ENCODE measurements at places on chromosomes 2 and 18.

GRCh38 chr2:38643021-38643671, 22.8 kb upstream of the GALM start:
- DNase-seq: no peak

DNA sequence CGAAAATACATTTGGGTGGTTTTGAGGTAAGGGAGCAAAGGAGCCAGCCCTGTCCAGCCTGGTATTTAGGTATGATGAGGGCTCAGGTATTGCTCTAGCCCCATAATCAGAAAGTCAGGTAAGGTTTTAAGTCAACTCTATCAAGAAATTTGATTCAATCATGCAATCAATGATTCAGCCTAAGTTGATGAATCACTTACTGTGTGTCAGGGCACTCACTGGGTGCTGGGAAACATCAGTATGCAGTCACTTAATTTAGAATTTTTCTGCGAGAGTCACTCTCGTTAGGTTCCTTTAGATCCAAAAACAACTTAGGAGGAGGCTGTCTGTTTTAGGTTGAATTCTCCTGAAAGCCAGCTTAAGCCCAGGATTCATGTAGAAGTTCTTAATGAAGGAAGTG, 17.7 kb upstream of the SERPINB2 start:
- peak; percentile 88 for DNase-seq

- DNase-seq: no peak
These were observed 406.1 kb upstream of the MEX3C start for GRCh38 chr18:51603551-51603950.

DNA sequence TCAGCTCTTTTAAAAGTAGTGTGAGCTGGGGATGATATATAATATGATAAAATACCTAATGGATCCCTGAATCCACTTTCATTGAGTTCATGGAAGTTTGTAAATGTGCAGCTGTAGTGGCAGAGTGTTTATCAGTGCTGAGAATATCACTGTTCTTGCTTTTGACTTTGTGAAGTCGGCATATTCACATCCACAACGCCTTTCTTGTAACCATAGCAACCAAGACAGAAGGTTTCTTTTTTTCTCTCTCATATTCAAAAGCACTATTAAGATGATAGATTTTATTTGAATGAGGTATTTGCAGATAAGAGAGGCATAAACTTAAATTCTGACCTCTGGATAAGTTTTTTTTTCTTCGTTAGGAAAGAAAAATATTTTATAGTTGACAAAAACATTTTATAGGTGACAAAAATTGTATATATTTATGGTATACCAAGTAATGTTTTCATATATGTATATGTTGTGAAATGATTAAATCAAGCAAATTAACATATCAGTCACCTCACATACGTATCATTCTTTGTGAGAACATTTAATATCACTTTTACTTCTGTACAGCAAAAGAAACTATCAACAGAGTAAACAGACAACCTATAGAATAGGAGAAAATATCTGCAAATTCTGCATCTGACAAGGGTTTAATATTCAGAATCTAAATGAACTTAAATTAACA, 130.0 kb downstream of the PLCL1 start:
- no peak for DNase-seq

DNA sequence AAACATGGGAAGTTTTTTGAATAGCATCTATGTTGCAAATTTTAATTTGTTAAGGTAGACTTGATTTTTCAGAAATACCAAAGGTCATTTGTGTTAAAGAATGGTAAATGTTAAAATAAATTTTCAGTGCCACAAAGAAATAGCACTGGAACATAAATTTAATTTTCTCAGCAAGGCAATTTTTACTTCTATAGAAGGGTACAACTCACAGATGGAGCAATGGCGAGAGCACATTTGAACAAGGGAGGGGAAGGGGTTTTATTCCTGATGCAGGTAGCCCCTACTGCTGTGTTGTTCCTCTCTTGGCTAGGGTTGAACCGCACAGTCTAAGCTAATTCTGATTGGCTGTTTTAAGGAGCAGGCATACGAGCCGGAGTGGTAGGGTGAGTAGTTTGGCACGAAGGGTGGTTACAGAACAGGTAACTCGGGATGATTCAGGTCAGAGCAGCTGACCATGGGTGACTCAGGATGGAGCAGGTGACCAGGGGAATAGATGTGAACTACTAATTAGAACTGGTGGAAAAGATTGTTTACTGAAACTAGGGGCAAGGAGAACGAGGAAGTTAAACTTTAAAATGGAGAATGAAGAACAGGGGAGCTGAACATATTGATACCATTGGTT, 50.1 kb upstream of the PSME4 start:
- no peak for DNase-seq

DNA sequence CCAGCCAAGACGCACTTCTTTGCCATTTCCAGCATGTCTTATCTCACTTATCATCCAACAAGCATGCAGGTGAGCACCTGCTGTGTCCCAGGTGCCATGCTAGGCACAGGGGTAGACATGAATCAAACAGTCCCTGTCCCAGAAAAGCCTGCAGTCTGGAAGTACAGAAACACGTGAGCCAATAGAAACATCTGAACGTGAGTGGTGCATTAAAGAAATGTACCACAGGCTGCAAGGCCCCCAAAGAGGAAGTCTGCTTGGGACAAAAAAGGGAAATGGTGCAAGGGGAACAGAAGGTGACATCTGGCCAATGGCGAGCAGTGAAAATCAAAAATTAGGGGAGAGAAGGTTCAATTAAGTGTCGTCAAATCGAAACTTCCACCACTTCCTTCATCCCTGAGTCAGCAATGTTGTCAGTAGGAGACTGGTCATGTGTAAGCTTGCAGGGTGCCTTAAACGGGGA, 17.6 kb upstream of the TMEM247 start:
- DNase-seq: peak; percentile 96

DNA sequence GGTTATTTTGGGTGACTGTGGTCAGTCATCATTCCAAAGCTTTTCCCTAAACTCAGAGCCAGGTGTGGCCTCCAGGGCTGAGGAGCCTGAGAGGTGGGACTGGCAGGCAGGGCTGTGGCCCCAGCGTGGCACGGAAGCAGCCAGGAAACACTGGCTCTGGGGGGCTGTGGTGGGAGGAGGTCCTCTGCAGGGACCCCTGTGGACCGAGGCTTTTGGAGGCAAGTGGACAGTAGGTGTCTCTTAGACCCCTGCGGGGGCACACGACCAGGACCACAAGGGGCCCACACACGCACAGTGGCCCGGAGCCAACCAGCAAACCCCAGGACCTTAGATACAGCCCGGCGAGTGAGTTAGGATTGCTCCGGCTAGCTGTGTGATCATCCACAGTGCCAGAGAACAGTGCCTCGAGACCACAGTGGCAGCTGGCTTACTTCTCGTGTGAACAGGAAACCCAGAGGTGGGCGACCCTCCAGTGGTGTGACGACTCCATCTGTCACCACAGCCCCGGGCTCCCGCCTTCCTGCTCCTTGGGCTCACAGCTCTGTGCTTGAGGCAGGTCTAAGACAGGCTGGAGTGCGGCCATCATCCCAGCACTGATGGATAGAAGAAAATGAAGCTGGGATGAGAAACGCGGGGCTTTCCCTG, 1.6 kb upstream of the RTP5 start:
- DNase-seq: no peak

DNA sequence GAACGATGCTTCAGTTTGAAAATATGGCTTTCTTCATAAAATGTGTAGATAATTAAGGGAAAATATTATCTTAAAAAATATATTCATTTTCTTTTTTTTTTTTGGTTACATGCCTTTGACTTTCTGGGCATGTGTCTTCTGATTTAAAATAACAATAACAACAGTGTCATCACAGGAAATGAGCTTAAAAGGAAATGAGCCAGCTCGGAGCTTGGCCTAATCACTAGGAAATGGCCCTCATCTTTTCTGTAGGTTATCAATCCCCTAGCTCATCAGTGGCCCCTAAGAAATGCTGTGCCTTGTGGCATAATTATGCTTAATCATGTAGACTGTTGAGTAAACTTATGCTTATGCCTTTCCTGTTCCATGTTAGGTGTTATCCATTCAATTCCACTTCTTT, 141.8 kb upstream of the FHL2 start:
- DNase-seq: no peak

DNA sequence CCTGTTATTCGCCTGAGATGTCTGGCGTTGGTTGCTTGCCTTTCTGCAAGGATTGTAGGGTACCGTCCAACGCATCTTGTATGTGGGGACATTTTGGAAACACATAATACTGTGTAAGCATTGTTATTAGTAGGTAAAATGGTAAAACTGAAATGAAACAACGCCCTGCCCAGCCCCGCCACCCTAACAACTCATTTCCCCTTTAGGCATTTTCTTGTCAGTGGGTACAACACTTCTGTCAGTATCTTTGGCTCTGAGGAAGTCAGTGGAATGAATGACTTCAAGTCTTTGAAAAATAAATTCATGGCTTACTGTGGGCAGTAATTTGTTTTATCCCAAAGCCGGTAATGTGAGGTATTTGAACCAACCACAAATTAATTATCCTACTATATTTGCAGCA, 86.0 kb downstream of the FMNL2 start:
- DNase-seq: peak; percentile 57

DNA sequence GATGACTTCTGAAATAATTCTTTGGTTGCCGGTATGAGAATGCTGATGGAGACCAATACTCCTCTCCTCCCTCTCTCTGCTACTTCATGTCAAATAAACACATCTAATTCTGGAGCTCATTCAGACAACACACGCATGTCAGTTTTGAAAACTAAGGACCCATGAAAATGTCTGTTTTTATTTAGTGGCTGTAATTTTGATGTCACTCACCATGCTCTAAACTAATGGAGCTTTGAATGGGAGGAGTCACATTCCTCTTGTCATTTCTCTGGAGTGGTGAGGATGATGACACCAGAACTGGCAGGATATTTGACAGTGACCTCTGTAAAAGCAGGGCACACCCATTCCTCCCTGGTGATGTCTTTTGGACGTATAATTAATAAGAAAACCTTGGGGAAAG, 163.0 kb downstream of the PHLPP1 start:
- no peak for DNase-seq

DNA sequence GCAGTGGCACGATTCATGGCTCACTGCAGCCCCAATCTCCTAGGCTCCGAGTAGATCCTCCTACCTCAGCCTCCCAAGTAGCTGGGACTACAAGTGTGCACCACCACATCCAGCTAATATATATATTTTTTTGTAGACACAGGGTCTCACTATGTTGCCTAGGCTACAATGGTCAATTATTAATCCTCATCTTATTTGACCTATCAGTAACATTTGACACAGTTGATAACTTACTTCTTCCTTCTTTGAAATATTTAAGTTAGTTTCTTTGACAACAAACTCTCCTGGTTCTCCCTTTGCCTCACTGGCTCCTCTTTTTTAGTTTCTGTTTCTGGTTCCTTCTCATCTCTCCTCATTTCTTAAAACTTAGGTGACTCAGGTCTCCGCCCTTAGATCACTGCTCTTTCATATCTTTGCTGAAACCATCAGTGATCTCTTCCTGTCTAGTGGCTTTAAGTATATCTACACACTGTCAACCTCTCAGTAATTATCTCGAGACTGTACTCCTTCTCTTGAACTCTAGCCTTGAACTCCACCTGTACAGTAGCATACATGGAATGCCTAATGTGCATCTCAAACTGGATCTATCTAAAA, 11.5 kb downstream of the PGAP1 start:
- peak; percentile 31 for DNase-seq

- DNase-seq: no peak
These were observed 111.8 kb upstream of the PPP1CB start for GRCh38 chr2:28639836-28640235.

GRCh38 chr2:47617028-47617427, 165.9 kb upstream of the MSH6 start:
- no peak for DNase-seq

- no peak for DNase-seq
These were observed 84.2 kb upstream of the LAPTM4A start for GRCh38 chr2:20135631-20136050.

- no peak for DNase-seq
These were observed 246.7 kb downstream of the BABAM2 start for GRCh38 chr2:28137221-28137620.

DNA sequence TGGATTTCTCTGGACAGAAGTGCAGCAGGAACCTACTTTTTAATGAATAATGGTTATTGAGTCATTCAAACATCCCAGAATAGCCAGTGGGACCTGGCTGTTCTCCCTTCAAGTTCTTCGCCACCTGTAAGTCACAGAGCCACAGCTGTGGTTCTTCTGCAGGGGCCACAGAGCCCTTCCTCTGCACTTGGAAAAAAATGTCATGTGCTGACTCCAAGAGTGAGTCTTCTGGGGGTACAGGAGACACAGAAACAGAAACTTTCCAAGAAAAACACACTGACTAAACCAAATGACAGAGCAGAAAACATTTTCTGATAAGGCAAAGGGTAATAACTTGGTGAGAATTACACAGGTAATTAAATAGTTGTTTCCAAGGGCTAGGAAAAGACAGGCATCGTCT, 68.7 kb upstream of the FN1 start:
- no peak for DNase-seq

GRCh38 chr2:17958466-17959092, 80.1 kb downstream of the KCNS3 start:
- no peak for DNase-seq

GRCh38 chr2:207330912-207331311, 165.2 kb upstream of the KLF7 start:
- DNase-seq: peak; percentile 39

DNA sequence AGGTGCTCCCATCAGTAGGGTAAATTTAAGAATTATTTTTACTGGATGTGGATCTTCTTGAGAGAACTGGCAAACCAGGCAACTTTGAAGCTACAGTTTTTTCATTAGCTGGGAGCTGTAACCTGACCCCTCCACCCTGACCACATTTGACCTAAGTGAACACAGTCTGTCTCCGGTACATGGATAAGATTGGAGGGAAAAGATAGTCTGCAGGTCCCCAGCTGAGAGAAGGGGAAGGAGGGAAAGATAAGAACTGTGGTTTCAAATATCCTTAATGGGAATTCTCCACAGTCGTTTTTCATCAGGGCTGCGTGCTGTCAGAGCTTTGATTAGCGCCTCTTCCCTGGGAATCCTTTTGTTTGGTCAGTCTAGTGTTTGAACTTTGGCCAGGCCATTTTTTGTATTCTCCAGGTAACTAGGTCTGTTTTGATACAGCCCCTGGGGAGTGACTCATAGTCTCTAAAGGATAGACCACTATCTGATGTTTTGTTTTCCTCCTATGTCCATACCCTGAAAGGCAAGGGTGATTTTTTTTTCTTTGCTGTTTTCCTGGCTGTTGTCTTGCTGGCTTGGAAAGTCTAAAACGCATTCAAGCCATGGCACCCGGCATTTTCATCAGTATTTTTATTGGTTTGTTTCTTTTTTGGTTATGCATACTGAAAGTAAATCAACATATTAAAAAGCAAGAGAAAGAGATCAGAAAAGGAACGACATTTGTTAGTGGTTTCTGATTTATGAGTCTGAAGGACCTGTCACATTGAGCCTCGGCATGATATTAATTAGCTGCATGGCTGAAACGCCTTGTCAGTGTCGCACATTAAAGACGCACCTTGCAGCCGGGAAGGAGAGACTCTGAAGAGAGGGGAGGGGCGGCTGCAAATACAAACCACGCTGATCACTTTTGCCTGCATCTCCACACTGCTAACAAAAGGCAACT, 183.4 kb upstream of the FN1 start:
- DNase-seq: no peak

- no peak for DNase-seq
These were observed 219.8 kb downstream of the RAD51AP2 start for GRCh38 chr2:17298453-17298852.
